HuH-7 (cell line): ENCODE measurements at places on chromosomes 3 and 15.
A peak's percentile ranks its signal among the peaks of the same experiment; 100 is the strongest.

DNA sequence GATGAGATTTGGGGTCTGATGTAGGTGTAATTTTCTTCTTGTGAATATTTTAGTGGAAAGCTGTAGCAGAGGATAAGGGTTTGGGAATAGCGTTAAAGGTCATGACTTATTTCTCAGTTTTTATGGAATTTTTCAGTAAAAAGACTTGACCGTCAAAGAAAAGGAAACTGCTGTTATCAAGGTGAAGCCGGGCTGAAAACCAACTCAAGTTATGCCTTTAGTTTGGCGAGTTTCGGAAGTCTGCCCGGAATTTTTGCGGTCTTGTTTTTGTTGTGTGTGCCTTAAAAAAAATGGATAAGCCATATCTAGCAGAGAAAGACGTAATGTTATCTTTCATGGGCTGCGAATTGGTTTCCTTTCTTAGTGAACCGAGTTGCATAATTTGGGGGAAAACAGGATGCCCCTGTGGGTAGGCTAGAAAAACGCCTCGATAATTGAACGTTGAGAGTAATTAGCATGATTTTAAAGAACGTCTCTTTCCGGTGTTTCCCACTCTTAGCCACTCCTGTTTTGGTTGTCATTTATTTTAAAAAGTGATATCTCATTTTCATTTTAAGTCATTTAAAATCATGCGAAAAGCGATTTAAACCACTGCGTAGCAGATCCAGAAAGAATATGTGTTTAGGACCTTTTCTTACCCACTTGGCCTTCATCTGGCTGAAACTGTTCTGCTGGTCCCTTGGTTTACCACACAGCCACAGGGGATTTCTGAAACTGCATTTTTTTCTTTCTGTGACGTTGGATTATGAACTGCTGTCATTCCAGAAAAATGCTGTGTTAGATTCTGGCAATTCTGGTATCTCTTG is 1.1 kb downstream of the NFKBIZ start:
- no peak for DNase-seq

- DNase-seq = no peak
Measured at GRCh38 chr3:172595664-172596393, 72.6 kb upstream of the TNFSF10 start.

DNA sequence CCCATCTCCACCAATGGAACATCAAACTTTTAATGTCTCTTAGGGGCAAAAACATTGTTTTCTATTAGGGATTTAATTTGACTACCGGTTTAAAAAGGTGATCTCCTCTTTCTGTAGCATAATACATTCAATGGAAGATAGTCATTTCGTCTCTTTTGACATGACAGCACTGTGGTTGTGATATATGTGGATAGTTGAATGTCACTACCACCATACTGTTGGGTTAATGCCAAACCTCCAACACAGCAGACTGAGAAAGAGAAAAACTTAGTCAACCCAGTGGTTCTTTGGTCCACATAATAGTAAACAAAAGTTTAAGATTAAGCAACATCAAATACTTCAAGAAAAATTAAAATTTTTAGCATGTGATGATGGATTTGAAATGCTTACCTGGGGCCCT is 530.4 kb downstream of the AGBL1 start:
- DNase-seq = no peak

DNA sequence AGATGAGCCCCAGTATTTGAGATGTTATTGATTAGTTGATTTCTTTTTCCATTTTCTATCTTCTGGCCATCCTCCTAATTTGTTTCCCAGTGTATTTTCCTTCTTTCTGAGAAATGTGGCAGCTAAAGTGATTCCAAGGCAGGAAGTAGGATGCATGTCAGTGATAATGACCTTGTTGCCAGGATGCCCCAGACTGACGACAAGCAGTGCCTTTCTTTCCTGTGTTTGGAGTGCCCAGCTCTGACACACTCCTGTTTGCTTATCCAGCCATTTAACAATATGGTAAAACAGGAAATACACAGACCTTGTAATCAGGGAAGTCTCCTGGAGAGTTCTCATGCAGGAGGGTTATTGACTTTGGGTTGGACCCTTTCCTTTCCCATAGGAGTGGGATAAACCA is 20.4 kb downstream of the TMOD2 start:
- DNase-seq = no peak

DNA sequence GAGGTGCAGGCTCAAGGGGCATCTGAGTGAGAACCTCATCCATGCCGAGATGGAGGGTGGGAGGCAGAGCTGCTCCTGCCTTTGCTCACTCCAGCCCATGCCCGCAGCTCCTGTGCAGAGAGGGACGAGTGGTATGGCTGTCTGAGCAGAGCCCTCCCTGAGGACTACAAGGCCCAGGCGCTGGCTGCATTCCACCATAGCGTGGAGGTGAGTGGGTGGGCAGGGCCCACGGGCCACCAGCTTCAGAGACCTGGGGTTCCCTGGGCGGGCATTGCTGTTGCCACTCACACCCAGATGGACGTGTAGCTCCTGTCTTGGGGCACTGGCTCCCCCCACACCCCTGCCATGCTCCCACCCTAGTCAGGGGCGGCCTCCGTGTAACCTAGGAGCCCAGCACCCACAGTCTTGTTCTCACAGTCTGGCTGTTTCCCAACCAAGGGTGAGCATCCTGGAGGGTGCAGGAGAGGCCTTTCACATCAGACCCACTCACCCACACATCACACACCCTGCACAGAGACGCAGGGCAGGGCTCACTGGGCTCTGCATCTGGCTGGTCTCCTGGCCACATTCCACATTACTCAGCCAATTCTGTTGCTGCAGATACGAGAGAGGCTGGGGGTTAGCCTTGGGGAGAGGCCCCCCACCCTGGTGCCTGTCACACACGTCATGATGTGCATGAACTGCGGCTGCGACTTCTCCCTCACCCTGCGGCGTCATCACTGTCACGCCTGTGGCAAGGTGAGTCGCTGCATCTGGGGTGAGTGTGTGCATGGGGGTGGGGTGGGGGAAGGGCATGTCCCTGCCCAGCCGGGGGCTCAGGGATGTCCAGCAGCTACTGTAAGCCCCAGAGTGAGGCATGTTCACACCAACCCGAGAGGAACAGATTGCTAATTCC is 25.3 kb upstream of the NR2C2 start:
- no peak for DNase-seq

DNA sequence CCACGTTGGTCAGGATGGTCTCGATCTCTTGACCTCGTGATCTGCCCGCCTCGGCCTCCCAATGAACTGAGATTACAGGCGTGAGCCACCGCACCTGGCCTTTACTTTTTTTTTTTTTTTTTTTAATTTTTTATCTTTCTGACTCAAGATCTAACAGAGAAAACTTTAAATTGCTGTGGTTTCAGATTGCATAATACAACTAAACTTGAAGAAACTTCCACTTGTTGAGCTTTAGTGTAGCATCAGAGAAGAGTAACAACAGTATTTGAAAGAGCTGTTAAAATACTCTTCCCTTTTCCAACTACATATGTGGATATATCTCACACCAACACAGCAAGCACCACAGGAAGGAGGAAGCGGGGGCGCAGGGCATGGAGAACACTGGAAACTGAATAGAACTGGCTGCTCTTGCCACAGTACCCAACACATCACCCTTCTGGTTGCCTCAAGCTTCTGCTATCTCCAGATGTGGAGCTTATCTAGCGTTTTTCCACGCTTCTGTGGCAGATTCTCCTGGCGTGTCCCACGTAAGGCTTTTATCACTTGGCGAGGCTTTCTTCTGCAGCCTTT is 45.4 kb downstream of the MAP6D1 start:
- no peak for DNase-seq

- DNase-seq = no peak
Measured at GRCh38 chr3:167184511-167184910, 195.6 kb downstream of the ZBBX start.

- no peak for DNase-seq
Measured at GRCh38 chr3:100299016-100299415, 35.5 kb upstream of the NIT2 start.

DNA sequence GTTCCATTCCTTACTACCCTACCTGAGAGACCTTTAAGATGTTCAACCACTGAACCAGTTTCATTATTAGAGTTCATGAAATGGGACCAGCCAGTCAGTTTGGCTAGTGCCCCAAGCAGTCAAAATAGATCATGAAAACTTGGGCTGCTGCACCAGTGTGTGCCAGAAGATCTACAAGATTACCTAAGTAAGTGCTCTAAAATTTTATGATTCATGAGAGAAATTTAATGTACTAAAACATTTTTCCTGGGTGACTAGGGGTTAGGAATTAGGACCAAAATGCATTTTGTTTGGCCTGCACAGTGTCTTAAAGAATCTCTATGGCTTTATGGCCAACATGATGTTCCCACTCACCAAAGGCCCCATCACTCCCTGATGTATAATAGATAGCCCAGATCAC is 214.7 kb downstream of the ATP8B4 start:
- no peak for DNase-seq

DNA sequence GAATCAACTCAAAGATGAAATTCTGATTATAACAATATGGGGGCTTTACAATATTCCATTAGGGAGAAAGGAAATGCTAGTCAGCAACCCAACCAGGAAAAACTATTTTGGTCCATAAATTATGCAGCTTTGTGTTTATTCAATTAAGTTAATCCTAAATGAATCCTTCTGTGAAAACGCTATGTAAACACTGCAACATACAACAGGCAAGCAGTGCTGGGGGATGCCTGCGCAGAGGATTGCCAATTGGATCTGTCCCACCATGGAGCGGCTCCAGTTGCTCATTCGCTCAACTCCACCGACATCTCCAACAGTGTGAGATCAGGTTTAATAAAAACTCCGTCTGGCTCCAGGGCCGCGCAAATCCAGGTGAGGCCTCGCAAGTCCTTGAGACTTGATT is 290.5 kb upstream of the VEPH1 start:
- no peak for DNase-seq

DNA sequence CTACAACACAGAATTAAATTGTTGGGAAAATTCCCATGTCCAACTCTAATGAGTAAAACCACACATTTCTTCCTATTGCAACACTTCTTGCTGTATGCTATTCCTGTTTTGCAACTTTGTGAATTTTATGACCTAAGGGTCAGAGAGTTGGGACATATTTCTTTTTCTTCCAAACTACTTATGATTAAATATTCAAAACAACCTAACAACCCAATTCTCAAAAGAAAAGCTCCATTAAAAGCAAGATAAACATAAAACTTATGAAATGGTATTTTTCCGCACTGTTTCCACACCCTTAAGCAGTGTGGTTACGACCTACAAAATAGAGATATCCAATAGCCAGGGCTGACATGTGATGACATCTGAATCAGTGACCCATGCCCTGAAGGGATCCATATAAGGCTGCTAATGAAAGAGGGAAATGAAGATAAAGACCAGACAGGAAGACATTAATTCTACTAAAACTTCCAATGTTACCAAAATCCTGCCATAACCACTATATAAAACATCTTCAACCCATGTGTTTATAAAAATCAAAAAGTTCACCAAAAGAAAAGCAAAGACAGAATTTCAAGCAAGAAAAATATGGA is 45.6 kb downstream of the DMXL2 start:
- DNase-seq = peak; percentile 50

- DNase-seq = no peak
Measured at GRCh38 chr3:141147657-141148056, 84.0 kb upstream of the PXYLP1 start.

- DNase-seq = no peak
Measured at GRCh38 chr15:22930782-22931484, 49.2 kb downstream of the CYFIP1 start.

GRCh38 chr3:155807823-155808222 is 1.7 kb upstream of the C3orf33 start:
- DNase-seq = no peak

DNA sequence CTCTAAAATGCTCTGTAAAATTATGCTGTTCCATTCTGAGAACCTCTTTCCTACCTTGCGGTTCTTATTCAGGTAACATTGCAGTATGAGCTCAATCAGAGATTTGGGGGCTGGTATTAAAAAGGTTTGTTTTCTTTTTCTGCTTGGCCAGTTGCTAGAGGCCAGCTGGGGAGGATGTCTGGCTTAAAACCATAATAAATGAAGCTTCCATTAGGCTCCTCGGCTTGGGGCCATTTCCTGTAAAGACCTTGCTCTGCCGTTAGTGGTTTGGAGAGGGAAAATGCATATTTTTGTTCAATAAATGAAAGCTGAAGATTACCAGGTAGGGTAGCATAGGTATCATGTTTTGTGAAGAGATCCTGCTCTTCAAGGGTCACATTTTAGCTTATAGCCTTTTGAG is 55.2 kb downstream of the MCTP2 start:
- DNase-seq = no peak

DNA sequence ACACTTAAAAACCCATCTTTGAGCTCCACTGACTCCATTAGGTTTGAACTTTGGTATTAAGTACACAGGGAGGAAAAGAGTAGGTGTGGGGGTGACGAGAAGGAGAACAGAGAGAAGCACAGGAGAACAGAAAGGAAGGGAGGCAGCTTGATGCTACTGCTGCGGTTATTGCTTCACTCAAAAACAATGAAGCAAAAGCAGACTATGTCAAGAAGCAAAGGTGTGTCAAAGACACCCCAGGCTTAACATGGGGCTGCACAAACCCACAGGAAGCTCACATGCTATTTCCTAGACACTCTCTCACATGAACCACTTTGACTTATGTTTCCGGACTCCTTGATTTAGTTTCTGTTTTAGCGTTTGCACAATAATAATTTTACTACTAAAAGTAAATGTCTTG is 961.0 kb upstream of the CFAP20DC start:
- no peak for DNase-seq

DNA sequence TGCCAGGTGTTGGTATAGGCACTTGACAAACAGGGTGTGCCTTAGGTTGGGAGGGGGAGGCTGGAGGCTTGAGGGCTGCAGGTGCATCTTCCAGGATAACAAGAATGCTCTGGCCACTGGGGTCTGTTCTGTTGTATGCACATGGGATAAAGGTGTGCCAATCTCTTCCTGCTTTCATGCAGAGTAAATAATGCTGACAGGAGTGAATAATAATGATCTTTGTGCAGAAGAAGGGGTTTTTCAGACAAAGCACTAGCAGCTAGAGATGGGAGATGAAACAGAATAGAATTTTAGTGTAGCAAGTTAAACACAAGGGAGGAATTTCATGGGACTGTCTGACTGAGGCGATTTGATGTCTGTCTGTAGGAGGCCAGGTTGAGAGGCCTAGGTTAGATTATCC is 1.9 kb upstream of the ROPN1 start:
- no peak for DNase-seq

- no peak for DNase-seq
Measured at GRCh38 chr15:84828086-84828908, 11.1 kb downstream of the ALPK3 start.

GRCh38 chr3:157572559-157573270 is 69.5 kb upstream of the VEPH1 start:
- peak; percentile 10 for DNase-seq

GRCh38 chr15:45666119-45666875 is 31.5 kb downstream of the SQOR start:
- no peak for DNase-seq

- no peak for DNase-seq
Measured at GRCh38 chr3:50572801-50573371, 3.6 kb downstream of the HEMK1 start.

DNA sequence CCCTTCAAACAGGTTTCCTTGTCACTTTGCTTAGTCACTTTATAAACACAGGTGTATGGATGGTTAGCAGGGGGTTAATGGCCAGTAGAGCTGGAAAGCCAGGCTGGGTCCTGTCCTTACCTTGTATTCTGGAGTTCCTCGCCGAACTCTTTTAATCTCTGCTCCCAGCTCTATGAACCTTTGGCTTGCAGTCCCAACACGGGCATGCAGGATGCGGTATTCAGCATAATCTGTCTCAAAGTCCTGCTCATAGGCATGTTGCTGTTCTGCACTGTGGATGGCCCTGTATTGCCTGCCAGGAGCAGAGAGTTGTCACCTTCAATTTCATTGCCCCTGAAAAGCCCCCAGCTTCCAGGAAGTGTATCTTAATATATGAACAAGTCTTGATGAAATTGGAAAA is 2.7 kb downstream of the ELL3 start:
- DNase-seq = no peak

GRCh38 chr15:84915606-84915958 is 31.1 kb downstream of the SLC28A1 start:
- no peak for DNase-seq
